Activated CD8-positive, alpha-beta memory T cell treated with anti-CD3 and anti-CD28 coated beads, Interleukin-2, amount 10 ng/mL, durations not matched to agents 7 days and 5 days (primary cell): ENCODE measurements at places on chromosomes 7 and 10.

DNA sequence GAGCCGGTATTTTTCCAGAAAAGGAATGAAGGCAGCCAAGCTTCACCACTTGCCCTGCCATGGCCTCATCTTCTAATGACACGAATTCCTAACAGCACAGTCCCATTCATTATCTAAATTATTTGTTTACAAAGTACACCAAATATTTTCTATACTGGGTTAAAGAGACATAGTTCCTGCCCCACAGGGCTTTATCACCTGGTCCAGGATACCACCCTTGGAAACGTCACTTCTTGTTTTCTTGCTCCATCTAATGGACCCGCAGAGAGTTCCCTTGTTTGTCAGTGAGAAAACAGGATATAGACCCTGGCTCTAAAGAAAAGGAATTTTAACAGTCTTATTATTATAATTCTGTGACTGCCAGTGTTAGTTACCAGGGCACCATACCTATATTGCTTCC lies 1165.4 kb downstream of the GATA3 start:
- DNase-seq, result no peak

GRCh38 chr7:78296046-78296597 lies 497.5 kb downstream of the PHTF2 start:
- no peak for DNase-seq

GRCh38 chr10:122974023-122974422 lies 6.2 kb upstream of the PSTK start:
- DNase-seq, result no peak

DNA sequence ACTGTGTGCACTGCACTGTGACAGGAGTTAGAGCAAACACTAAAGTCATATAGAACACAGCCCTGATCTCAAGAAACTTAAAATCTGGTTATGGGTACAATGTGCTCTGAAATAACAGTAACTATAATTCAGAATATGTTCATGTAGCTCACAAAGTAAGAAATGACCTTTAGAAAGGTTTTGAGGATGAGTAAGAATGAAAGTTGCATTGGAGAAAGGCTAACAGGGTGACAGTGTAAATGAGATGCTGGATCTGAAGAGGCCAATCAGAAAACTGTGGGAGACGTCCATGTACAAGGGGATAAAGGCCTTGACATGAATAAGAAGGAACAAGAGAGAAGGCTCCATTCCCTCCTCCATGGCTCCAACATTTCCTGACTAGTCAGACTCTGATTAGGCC lies 124.7 kb downstream of the GRM3 start:
- no peak for DNase-seq

DNA sequence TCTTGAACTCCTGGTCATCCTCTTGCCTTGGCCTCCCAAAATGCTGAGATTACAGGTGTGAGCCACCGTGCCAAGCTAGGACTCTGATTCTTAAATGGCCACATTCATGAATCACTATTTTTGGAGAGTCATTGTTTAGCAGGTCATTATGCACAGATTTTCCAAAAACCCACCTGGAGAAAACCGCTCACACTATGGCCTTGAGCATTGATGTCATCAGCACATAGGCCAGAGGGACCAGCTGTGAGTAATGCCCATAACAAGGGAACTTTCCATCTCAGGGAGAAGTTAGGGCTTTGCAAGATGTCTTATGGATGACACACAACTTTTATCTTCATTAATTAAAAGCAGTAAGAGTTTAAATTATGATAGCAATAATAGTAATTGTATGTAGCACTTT lies 86.4 kb upstream of the KIF5B start:
- no peak for DNase-seq
